T-helper 2 cell treated with Interferon-gamma antibody and Interleukin-4, amounts not matched to agents 100 ng/mL and 5 ng/mL, for 36 hours (primary cell): ENCODE measurements at places on chromosomes 2 and 18. TPM values are rescaled to one million over a fixed set of nuclear protein-coding genes. Genes with fewer than 3 reads are reported as not detected.

MFSD2B gene
- total RNA-seq = 0.09 TPM in 1 of 2 replicates, not detected in the other

EFHD1 gene
- total RNA-seq = 1.0 and 1.1 TPM in 2 replicates

STRADB gene
- 14.4 and 18.1 TPM in 2 replicates for total RNA-seq

ATP6V1C2 gene
- not detected in 2 replicates for total RNA-seq

CCDC141 gene
- total RNA-seq = 12.7 and 14.5 TPM in 2 replicates

MEP1B gene
- total RNA-seq = 0.07 and 0.11 TPM in 2 replicates

OSBPL1A gene
- 0.68 and 1.5 TPM in 2 replicates for total RNA-seq
